IPS DF 6.9 (cell line): ENCODE measurements at places on chromosomes 7 and 10.

- no peak for DNase-seq
Measured at GRCh38 chr10:123986736-123987135, 95.1 kb upstream of the CPXM2 start.

- DNase-seq = peak; percentile 43
Measured at GRCh38 chr7:100247152-100247757, 27.5 kb downstream of the PVRIG start.

- DNase-seq = no peak
Measured at GRCh38 chr7:156751319-156751718, 110.7 kb downstream of the RNF32 start.

GRCh38 chr7:39621784-39622411 lies 1.5 kb upstream of the RALA start:
- no peak for DNase-seq

GRCh38 chr7:36658335-36659171 lies 65.7 kb downstream of the AOAH start:
- DNase-seq = no peak

DNA sequence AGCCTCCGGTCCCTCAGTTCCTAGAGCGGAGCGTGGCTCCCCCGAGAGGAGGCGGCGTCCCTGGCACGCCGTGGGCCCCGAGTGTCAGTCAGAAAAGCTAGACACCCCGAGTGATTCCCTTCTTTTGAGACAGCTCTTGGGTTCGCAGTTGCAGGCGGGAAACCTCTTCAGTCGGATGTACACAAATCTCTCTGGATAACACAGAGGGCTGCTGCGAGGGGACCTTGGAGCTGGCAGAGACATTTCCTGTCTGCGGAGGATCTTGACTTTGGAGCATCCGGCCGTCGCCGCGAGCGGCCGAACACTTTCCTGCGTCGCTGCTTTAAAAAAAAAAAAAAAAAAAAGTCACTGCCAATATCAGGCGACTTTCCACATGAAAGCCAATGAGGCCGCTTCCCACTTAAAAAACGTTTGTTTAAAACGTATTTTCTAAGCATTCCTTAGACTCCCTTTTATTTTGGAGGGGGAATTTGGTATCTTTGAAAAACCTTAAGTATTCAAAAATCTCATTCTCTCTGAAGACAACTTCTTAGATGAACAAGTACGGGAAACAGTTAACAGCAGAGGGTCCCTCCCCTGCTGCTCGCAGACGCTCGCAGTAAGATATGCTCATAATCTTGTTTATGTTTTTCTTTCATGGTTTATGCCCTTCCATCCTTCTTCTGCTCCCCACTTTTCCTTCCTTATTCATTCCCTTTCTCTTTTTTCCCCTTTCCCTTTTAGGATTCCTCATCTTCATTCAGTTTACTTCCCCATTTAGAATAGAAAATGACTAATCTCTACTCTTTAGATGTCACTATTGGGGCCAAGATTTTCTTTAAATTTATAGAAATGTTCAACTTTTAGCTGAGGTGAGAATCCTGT lies 10.0 kb downstream of the HHEX start:
- peak; percentile 31 for DNase-seq

DNA sequence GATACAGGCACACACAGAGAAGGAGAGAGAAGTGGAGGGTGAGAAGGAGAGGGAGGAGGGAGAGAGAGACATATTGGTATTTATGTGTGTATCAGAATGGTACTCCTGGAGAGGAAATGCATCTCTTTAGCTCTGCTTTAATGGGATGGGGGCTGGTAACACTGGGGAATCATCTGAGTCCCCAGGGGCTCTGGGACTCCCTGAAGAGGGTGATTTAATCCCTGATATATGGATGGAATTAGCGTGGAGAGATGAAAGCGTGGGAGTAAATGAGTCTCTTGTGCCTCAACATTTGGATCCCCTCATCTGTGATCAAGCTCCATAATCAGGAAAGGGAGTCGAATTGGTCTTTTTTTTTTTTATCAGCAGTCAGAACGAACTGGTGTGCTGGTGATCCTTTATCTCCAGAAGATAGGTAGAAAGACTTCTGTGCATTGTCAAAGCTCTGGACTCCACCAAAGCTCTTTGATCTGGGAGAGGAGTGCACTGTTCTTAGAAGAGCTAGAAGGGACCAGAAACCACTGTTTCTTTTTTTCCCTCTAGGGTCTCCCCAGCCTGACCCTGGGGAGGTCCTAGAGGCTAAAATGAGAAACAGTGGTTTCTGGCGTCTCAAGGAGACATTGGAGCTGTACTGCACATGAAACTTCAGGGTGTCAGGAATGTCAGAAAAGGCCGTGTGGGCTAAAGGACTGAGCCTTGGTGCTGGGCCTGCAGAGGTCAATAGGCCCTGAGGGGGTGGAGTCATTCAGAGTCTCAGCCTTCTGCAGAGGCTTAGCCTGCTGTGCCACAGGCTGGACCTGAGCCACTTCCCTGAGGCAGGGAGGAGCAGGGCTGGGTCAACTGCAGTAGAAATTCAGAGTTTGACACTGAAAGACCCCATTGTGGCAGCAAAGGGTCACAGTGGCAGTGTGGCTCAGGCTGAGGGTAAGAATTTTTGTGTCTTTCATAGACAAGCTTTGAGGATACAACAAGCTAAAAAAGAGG lies 234.4 kb upstream of the SLC26A5 start:
- no peak for DNase-seq

DNA sequence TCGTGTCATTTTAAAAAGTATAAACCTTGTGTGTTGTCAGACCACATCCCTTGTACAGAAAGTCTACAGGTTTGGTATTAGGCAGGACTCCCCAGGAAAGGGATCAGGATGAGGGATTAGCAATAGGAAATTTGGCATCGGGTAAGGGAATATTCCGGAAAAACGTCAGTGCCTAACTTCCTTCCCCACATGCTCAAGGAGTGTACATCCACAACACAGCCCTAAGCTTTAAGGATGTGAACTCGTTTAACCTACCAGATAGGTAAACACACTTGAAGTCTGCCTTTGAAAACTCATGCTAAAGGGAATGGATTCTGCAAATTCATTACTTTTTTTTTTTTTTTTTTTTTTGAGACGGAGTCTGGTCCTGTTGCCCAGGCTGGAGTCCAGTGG lies 194.9 kb downstream of the SKIDA1 start:
- no peak for DNase-seq

DNA sequence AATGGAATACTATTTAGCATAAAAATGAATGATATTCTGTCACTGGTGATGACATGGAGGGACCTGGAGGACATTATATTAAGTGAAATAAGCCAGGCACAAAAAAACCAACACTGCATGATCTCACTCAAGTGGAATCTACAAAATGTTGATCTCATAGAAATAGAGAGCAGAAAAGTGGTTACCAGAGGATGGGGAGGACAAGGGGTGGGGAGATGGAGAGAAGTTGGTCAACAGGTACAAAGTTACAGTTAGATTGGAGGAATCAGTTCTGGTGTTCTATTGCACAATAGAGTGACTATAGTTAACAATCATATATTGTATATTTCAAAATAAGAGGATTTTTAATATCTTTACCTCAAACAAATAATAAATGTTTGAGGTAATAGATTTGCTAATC lies 24.7 kb upstream of the SLC18A3 start:
- DNase-seq = no peak

DNA sequence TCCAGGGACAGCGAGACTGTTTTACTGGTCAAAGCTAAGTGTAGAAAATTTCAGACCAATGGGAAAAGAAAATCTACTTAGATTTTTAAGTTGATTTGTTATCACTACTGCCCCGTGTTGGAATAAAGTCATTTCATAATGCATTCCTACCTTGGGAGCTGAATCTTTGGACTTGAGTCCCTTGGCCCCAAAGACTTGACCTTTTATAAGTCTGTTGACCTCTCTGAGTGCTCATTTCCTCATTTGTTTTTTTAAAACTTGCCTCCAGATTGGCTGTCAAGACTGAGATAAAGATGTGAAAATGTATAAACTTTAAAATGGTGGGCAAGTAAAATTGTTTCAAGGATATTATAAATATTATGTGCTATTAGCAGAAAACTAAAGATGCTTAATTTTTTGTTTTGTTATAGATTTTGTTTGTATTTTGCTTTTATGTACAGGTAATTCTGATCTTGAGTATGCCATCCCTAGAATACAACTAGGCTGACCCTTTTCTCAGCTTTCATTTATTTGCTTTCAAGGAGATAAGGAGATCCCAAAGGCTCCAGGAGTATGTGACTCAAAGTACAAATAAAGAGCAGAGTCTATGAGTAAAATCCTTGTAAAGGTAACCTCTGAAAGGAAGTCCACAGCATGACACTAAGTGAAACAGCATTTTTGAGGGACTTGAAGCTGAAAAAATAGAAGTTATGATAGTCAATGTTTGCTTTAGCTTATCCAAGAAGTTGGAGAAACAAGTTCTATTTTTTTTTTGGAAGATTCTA lies 54.6 kb downstream of the TMEM26 start:
- no peak for DNase-seq

- no peak for DNase-seq
Measured at GRCh38 chr10:30822693-30823465, 193.3 kb upstream of the LYZL2 start.

- DNase-seq = no peak
Measured at GRCh38 chr10:9254353-9254752, 1199.9 kb downstream of the GATA3 start.

DNA sequence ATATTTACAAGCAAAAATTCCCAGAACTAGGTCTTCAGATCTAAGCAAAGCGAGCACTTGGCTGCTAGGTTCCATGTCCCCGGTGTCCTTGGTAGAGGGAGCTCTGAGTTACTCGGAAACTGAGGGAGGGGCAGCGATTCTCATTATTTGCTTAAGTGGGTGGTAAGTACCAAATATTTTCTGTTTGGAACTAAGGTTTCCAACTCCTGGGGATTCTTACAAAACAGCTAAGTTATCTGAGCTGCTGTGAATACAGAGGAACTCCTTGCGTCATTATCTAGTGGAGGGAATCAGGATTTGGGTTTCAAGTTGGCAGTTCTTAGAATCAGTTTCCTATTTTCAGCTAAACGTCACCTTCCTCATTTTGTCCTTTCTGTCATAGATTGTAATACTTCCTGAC lies 76.8 kb upstream of the IKZF1 start:
- no peak for DNase-seq

DNA sequence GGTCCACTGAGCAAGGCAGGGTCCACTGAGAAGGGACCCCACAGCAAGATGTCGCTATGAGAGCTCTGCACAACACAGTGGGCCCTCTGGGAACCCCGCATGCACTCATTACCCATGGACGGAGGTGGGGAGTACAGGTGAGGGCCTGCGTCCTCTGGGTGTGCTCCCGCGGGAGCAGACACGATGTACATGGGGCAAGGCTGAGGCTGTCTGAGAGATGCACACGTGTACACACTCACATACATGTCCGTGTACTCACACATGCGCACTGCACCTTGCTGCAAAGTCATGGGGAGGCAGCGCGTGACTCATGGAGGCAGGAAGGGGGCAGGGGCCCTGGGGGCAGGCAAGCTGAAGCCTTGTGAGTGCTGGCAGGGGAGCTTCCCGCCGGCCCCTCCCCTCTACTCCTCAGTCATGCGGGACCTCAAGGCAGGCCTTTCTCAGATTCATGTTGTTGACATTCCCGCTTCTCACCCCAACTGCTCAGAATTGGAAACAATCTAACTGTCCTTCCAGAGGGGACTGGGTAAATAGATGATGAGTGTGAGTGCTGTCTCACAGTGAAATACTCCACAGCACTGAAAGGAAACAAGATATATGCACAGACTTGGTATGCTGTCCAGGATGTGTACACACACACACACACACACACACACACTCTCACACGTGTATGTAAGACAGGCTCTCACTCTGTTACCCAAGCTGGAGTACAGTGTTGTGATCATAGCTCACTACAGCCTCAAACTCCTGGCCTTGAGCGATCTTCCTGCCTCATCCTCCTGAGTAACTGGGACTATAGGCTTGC lies 40.0 kb downstream of the GOLGA7B start:
- DNase-seq = no peak

- DNase-seq = no peak
Measured at GRCh38 chr7:31305260-31305659, 35.3 kb downstream of the NEUROD6 start.

DNA sequence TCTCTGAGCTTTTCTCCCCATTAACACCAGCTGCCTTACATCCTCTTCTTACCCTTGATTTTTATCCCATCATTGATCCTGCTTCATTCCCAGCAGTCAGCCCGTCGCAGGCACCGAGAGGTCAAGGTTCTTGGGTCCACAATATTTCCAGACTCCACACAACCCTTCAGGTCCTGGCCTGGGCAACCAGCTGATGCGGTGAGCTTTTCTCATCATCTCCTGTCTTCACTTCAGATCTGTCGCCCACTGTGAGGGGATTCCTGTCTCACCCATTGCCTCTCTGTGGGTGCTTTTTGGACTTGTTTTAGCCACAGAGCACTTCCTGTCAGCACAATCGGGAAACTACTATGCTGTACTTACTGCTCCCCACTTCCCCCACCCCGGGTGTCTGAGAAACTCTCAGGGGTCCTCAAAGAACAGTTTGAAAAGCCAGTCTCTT lies 8.4 kb upstream of the PVRIG start:
- DNase-seq = no peak

DNA sequence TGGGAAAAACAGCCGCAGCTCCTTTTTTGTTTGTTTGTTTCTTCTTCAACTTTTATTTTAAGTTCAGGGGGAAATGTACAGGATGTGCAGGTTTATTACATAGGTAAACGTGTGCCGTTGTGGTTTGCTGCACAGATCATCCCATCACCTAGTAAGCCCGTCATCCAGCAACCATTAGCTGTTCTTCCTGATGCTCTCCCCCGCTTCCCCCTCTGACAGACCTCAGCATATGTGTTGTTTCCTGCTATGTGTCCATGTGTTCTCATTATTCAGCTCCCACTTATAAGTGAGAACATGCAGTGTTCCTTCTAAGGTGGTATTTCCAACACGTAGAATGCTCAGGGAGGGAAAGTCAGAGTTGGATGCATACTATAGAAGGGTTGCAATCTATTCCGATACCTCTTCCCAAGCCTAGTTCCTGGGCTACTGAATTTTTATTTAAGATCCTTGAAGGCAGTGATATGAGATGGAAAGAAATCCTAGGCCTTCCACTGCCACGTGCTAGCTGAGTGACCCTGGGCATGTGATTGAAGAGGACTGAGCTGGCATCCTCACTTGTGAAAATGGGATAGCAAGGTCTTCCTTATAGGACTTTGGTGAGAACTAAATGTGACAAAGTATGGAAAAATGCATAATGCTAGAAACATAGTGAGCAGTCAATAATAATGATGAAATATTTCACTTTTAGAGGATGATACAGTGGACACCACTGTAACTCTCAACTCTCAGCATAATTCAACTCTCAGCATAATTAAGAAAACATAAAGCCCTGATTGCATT lies 278.5 kb downstream of the REEP3 start:
- no peak for DNase-seq

DNA sequence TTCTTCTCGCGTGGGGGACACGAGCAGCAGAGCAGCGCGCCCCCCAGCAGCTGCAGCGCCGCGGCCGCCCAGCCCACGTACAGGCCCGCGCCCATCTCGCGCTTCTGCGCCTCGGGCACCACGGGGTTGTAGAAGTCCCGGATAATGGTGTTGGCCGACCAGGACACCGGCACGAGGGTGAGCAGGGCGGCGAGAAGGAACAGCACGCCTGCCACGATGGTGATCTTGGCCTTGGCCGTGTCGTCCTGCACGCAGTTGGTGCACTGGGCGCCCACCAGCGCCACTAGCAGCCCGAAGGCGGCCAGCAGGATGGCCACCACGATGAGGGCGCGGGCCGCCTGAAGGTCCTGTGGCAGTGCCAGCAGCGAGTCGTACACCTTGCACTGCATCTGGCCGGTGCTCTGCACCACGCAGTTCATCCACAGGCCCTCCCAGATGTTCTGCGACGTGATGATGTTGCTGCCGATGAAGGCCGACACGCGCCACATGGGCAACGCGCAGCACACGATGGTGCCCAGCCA lies 529 bp downstream of the CLDN3 start:
- DNase-seq = no peak

- no peak for DNase-seq
Measured at GRCh38 chr10:11516431-11516746, 95.1 kb downstream of the USP6NL start.
